Adrenal gland (tissue), 19 donors: ENCODE measurements at places on chromosomes 1 and 21.

DNA sequence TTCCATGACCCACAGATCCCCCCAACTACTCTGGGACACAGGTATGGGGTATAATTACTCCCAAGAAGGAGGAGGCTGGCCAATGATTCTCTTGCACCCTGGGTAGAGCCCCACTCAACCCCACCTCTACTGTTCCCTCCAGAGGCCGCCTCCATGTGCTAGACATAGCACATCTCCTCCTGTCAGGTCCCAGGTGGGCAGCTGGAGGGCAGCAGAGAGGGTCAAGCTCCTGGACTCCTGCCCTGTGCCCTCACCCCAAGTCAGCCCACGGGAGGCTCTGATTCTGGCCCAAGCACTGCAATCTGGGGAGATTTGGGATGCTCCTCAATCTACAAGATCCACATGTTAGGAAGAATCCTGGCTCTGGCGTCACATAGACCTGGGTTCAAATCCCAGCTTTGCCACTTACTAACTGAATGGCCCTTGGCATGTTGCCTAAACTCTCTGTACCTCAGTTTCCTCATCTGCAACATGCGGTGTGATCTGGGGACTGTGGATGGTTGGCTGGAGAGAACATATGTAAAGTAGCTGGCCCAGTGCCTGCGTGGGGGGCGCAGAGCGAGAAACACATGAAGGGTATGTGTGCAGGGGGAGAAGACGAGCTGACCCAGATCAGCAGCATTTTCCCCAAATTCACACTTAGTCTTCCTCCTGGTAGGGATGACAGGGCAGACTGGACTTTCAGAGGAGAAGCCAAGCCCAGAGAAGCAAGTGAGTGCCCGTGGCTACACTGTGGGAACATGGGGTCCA, 23.2 kb downstream of the TNNT2 start:
- DNase-seq, result no peak

DNA sequence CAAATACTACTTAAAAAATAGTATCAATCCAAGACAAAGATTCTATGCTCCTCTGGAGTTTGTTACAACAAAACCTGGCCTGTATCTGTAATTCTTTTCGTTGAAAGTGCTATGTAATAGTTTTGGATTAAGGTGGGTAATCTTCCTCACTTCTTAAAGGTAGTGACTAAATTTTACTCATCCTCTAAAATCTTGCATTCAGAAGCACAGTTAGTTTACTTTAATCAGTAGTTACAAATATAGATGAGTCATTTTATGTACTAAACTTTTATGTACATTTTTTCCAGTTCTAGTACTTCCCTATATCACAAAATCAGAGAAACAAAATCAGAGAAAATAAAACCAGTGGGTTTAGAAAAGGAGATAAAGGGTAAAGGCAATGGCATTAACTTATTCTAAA, 51.3 kb downstream of the ZNHIT6 start:
- no peak for DNase-seq

- no peak for DNase-seq
Measured at GRCh38 chr1:30719406-30720270, 3.7 kb downstream of the MATN1 start.

DNA sequence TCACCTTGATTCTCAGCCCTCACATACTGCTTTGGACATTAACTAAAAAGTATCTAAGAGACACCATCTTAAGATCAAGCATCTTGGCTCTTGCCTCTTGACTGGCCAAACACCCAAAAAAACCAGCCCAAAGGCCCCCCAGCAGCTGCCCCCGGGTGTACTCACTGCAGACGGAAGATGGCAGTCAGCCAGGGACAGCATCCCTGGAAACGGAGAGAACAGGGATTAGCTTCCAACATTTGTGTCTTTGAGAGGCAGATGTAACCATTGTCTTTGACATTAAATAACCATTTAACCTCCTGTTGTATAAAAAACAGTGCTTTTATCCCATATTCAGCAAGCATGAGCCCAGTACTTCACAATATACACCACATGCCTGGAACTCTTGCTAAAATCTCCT, 11.3 kb downstream of the TMEM63A start:
- DNase-seq, result no peak

DNA sequence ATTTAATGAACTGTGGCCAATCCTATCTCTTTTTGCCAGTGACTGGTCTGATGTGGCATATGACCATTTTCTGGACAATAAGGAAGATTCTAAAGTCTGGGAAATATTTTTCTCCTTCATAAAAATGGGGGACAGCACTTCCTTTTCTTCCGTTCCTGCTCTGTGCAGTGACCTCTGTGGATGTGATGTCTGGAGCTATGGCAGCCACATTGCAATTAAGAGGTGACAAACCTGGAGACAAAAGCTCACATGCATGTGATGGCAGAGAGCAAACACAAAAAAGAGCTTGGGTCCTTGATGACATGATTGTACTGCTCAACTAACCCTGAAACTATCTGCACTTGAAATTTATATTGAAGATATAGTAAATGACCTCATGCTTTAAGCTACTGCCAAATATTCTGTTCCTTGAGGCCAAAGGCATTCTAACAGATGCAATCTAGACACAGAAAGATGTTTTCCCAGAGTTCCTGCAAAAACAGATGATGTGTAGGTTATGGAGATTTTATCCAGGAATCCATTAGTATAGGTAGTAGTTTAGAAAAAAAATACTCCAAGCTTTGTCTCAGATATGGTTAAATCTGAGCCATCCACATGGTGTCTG, 2.2 kb upstream of the MAGI3 start:
- no peak for DNase-seq

DNA sequence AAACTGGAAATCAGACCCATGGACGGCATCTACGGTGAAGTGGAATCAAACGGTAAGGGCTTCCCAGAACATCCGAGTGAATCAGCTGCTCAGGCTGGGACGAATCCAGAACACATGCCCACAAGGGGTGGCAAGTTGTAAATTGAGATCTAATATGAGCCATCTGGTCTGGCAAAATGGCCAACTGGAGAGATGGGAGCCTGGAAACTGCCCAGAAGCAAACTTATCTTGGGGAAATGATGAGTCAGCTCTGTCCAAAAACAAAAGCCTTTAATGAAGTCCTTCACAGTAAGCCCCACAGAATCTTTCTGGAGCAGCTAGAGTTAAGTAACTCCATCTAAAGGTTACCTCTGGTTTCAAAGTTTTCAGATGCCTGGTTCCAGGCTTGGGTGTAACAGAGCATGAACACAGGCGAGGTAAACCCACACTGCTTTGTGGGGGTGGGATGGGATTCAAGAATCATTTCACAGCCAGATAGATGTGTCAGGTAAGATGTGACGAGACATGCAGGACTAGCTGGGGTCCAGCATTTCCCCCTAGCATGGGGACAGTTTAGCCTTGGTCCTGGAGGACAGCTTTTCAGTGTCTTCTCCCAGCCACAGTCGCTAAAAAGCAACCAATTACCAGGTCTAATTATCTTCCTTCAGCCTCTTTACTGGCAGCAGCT, 10.5 kb upstream of the SRP9 start:
- DNase-seq, result peak; percentile 90

DNA sequence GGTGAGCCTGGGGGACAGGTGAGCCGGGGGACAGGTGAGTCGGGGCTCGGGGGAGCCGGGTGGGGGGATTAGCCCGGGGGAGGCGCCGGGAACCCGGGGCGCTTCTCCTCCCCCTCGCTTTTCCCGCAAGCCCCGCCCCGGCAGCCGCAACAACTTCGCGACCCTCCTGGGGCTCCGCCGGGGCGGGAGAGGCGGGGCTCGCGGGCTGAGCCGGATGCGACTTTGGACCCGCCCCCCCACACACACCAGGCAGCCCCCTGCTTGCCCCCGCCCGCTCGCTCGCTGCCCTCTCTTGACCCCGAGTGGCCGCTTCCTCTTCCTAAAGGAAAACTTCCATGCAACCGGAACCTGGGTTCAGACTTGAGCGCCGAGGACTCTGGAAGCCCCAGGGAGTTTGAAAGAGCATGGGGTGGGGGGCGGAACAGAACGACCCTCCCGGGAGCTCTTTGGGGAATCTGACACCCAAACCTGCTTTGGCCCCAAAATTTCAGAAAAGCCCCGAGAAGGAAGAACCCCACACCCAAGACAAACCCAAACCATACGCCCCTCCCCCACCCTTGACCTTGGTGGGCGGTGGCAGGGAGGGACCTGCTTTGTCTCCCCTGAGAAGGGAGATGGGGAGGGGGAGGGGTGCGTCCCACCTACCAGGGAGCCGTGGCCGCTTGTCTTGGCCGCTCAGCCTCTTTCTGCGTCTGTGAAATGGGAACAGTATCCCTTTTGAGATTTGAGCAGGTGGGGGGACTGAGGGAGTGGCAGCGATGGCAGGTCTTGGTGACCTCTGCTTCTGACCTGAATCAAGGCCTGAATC, 550 bp downstream of the ARHGEF16 start:
- DNase-seq, result no peak

- no peak for DNase-seq
Measured at GRCh38 chr1:175783126-175783722, 39.8 kb upstream of the TNR start.

- no peak for DNase-seq
Measured at GRCh38 chr1:179105393-179105792, 23.5 kb downstream of the TOR3A start.

GRCh38 chr1:7893529-7894180, 40.8 kb upstream of the UTS2 start:
- DNase-seq, result peak; percentile 27

DNA sequence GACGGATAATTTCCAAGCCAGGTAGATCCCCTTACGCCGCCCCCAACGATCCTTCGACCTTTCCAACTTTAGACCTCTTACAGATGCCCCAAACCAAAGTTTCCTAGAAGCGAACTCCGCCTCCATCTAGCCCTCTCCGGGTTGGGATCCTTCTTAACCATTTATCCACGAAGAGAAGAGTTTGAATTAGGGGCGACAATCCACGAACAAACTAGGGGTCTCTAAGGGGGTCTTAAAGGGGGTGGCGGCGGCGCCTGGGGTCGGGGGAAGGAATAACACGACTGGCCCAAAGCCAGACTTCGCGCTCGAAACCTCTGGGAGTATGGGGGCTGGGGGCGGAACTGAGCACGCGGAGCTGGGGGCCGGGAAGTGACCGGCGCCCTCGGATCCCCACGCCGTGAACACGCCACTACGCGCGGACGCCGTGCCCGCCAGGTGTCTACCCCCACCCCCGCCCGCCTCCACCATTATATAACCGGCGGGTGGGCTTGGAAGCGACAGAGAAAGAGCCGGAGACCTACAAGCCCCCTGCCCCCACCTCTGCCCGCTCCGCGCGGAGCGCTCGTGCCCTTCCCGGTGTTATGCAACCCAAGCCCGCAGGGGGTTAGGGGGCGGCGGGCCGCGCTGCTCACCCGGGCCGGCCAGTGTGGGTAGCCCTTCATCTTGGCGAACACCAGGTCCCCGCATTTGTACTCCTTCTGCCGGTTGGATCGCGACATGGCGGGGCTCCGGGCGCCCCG, 594 bp downstream of the HDGF start:
- peak; percentile 77 for DNase-seq

GRCh38 chr1:51301152-51301843, 29.1 kb downstream of the TTC39A start:
- DNase-seq, result no peak

GRCh38 chr1:17109892-17110554, 9.2 kb downstream of the PADI2 start:
- no peak for DNase-seq

GRCh38 chr1:19698181-19698580, 33.5 kb downstream of the HTR6 start:
- no peak for DNase-seq

DNA sequence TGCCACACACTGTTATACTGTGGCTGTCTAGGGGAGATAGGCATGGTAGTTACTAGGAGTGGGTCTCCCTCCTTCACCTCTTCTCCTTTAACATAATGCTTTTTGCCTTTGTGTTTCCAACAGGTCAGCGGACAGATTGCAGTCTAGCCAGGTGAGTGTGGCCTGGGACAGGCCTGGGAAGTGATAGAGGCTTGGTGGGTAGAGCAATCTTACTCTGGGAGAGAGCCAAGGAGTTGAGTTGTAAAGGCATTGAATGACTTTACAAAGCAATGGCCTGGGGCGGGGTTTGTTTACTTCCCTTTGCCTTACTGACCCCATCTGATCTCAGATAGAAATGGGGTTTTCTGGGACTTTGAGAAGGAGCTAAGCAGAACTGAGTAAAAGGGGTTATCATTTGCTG, 51.0 kb upstream of the IKBKE start:
- no peak for DNase-seq

DNA sequence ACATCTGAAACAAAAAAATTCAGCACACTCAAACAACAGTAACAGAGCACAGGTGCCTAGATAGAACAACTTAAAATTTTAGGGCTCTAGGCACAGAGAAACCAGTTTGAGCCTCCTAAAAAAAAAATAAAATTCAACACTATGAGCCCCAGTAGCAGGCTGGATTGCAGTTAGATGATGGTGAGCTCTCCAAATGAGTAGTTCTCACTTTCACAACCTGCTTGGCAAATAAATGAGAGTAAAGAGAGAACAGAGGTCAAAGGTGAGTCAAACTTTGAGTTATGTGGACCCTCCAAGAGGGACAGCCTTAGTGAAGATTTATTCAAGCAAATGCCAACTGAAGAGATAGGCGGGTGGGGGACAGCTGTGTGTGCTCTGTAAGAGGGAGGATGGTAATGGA, 3.6 kb downstream of the BEND5 start:
- no peak for DNase-seq

DNA sequence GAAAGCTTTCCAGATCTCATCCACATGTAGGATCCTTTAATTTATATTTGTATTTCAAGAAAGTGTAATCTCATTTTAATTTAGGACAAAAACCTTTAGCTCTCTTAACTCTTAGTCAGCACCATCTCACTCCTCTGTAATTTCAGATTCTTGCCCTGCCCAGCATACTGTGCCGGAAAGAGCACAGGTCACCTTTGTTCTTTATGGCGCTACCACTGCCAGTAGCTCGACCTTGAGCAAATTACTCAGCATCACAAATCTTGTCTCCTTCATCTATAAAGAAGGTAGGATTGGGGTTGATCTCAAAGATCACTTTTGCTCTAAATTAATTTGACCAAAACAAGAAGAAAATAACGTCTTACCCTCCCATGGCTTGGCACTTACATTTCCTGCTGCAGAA, 56.1 kb upstream of the ZC3H11B start:
- no peak for DNase-seq

- DNase-seq, result no peak
Measured at GRCh38 chr1:207798847-207799246, 47.0 kb downstream of the CD46 start.

GRCh38 chr1:90012300-90012699, 17.4 kb downstream of the ZNF326 start:
- no peak for DNase-seq

DNA sequence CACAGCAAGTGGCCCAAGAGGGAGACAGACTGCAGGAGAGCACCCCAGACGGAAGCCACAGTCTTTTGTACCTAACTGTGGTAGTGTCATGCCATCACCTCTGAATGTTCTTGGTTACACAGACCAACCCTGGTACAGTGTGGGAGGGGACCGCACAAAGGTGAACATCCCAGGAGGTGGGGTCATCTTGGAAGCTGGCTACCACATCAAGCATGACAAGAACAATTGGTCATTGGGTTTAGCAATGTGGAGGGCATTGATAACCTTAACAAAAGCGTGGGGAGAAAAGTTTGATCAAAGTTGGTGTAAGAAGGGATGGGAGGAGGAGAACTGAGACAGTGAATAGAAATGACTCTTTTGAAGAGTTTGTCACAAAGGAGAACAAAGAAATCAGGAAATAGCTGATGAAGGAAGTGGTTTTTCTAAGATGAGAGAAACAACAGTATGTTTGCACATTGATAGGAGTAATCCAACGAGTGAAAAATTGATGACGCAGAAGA, 87.1 kb upstream of the CACNA1E start:
- no peak for DNase-seq
